ENCODE measurements at places on chromosomes 5 and 9. TPM values are rescaled to one million over a fixed set of nuclear protein-coding genes. Genes with fewer than 3 reads are reported as not detected.

CCDC183 gene
- total RNA-seq: 1.1 TPM

CRB2 gene
- 2.9 TPM for total RNA-seq

PDE8B gene
- total RNA-seq: not detected

FBXW5 gene
- total RNA-seq: 65.0 TPM

F12 gene
- total RNA-seq: 3.5 TPM

- no peaks in the 10 kb centered on the region for H3K4me1 ChIP-seq
- no peak for DNase-seq
- no peaks in the 10 kb centered on the region for H3K27me3 ChIP-seq
- H3K4me3 ChIP-seq: no peak overlapping the region
- no peak overlapping the region for H3K27ac ChIP-seq
These were observed 2.3 kb upstream of the CSF2 start for GRCh38 chr5:132071338-132071707.

- H3K4me3 ChIP-seq: no peak overlapping the region
- H3K36me3 ChIP-seq: no peaks in the 10 kb centered on the region
- no peak overlapping the region for H3K27ac ChIP-seq
These were observed 400.0 kb downstream of the KIAA0825 start for GRCh38 chr5:94218374-94218773.

SV2C gene
- total RNA-seq: 0.02 TPM

- H3K4me1 ChIP-seq: no peaks in the 10 kb centered on the region
- H3K36me3 ChIP-seq: no peaks in the 10 kb centered on the region
- H3K27ac ChIP-seq: no peak overlapping the region
- H3K27me3 ChIP-seq: no peaks in the 10 kb centered on the region
- DNase-seq: no peak
These were observed 14.7 kb upstream of the LARP1 start for GRCh38 chr5:154740483-154740882.

DNA sequence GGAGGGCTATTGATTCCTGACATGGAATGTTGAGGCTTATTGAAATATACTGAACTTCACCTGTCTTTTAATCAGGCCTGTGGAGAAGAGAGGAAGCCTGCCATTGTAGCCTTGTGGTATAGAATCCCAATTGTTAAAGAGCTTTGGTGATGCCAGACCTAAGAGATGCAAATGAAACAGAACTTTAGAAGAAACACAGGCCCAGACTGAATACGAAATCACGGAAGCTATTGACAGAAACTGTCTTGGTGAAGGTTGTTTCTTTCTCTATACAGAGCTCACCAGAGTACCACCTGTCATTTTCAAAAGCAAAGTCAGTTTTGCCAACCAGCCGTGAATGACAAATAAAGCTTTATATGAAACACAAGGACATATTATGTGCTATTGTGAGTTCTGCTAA is 660.3 kb downstream of the ISL1 start:
- no peaks in the 10 kb centered on the region for H3K27me3 ChIP-seq
- no peak for DNase-seq
- H3K4me1 ChIP-seq: no peaks in the 10 kb centered on the region
- H3K36me3 ChIP-seq: no peaks in the 10 kb centered on the region
- H3K27ac ChIP-seq: no peak overlapping the region

- H3K4me1 ChIP-seq: no peaks in the 10 kb centered on the region
- no peak overlapping the region for H3K27ac ChIP-seq
- no peaks in the 10 kb centered on the region for H3K27me3 ChIP-seq
- no peak overlapping the region for H3K4me3 ChIP-seq
These were observed 36.6 kb upstream of the RAPGEF1 start for GRCh38 chr9:131776473-131776872.

- H3K27ac ChIP-seq: no peak overlapping the region
- H3K36me3 ChIP-seq: no peaks in the 10 kb centered on the region
- H3K4me1 ChIP-seq: no peaks in the 10 kb centered on the region
- no peak overlapping the region for H3K4me3 ChIP-seq
- no peak for DNase-seq
- H3K27me3 ChIP-seq: no peaks in the 10 kb centered on the region
These were observed 44.2 kb upstream of the CKMT2 start for GRCh38 chr5:81188962-81189361.

DNA sequence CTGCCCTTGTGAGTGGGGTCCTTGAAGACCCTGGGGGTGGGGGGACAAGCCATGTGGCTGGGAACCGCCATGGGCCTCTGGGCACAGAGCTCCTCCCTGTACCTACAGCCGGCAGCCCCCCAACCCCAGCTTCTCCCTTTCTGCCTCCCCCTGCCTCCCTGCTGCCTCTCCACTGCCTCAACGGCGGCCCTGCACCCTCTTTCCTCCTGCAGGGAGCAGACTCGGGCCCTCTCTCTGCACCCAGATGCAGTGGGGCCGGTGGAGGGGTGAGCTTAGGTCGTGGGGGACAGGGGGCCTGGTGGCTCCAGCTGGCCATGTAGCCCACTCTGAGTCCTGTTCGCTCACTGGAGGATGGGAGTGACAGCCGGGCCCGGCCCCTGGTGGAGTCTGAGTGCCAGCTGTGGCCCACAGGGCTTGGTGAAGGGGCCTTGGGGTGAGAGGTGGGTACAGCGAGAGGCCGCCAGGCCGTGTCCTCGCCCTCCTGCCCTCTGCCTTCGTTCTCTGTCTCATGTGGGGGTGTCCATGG is 139.3 kb upstream of the COL5A1 start:
- no peaks in the 10 kb centered on the region for H3K4me1 ChIP-seq
- H3K36me3 ChIP-seq: no peaks in the 10 kb centered on the region
- no peak overlapping the region for H3K4me3 ChIP-seq
- H3K27ac ChIP-seq: no peak overlapping the region
- DNase-seq: no peak

DNA sequence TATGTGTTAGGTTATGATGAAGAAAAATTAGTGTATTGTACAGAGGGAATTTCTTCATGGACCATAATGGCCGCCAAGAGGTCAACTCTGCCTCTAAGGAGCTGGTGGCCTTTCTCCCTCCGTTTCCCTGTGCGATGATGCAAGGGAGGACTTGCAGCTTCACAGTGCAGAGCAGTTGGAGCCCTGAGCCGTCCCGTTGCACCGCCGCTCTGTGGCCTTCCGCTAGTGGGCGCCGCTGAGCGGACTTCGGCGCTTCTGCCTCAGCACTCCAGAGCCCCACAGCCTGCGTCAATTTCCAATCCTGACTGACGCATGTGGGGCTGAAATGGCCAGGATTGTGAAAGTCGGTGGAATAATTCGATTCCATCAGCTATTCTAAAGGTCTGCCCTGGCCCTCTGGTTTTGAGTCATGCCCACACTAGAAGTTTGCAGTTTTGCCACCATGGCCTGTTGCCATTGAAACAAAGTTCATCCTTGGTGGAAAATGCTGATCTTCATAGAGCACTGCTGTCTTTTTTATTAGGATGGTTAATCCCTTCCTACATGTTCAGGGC is 22.7 kb upstream of the LECT2 start:
- DNase-seq: peak; percentile 93
- H3K36me3 ChIP-seq: no peaks in the 10 kb centered on the region
- no peak overlapping the region for H3K27ac ChIP-seq
- H3K4me3 ChIP-seq: no peak overlapping the region
- H3K27me3 ChIP-seq: no peaks in the 10 kb centered on the region
- H3K4me1 ChIP-seq: peaks cover 5% of the 10 kb centered on the region

SUSD3 gene
- 9.0 TPM for total RNA-seq

- no peak for DNase-seq
- H3K27ac ChIP-seq: no peak overlapping the region
- H3K27me3 ChIP-seq: no peaks in the 10 kb centered on the region
- H3K4me1 ChIP-seq: no peaks in the 10 kb centered on the region
- no peak overlapping the region for H3K4me3 ChIP-seq
These were observed 44.2 kb downstream of the PWWP2A start for GRCh38 chr5:160075073-160075472.

- no peak overlapping the region for H3K27ac ChIP-seq
- H3K36me3 ChIP-seq: peaks cover 5% of the 10 kb centered on the region
- no peak for DNase-seq
- H3K4me1 ChIP-seq: no peaks in the 10 kb centered on the region
- no peak overlapping the region for H3K4me3 ChIP-seq
These were observed 93.8 kb downstream of the CSNK1G3 start for GRCh38 chr5:123605822-123606221.

THBS4 gene
- total RNA-seq: 18.6 TPM

PTPDC1 gene
- total RNA-seq: 4.8 TPM

DNA sequence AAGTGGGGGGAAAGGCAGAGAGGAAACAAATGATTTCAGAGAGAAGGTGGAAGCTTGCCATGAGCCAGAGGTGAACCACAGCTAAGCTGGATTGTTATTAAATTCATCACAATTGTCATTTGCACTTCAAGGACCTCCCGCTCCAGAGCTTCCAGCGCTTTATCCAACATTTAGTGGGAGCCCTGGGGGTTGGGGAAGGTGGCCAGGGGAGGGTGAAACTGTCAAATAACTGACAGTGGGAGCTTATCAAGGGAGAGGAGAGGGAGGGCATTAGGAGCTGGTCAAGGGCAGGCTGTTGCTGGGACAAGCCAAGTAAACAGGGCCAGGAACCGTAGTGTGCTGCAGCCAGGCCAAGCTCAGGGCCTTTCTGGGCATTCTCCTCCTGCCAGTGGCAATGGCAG is 71.5 kb downstream of the SIL1 start:
- H3K4me3 ChIP-seq: no peak overlapping the region
- no peaks in the 10 kb centered on the region for H3K27me3 ChIP-seq
- no peaks in the 10 kb centered on the region for H3K4me1 ChIP-seq
- H3K36me3 ChIP-seq: no peaks in the 10 kb centered on the region
- H3K27ac ChIP-seq: no peak overlapping the region
- DNase-seq: no peak

- H3K4me1 ChIP-seq: no peaks in the 10 kb centered on the region
- no peaks in the 10 kb centered on the region for H3K27me3 ChIP-seq
- no peaks in the 10 kb centered on the region for H3K36me3 ChIP-seq
- H3K4me3 ChIP-seq: no peak overlapping the region
These were observed 67.3 kb upstream of the GRAMD2B start for GRCh38 chr5:126355940-126356339.

MCC gene
- total RNA-seq: 7.6 TPM

DNA sequence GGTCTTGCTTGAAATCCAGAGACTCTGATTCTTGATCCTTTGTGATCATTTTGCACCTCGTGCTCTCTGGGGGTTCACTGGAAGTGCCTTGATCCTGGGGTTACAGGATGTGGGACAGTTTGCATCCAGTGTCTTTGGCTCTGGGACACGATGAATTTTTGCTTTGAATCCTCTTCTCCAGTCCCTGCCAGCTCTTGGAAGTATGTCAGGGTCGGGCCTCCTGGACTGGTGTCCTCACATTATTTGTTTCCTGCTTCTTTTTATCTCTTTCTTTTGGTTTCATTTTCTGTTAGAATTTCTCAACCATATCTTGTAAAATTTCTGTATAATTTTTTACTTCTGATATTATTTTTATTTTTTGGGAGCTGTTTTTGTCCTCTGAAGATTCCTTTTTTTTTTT is 34.2 kb downstream of the SECISBP2 start:
- H3K4me3 ChIP-seq: no peak overlapping the region
- H3K36me3 ChIP-seq: peaks cover 51% of the 10 kb centered on the region
- H3K27me3 ChIP-seq: no peaks in the 10 kb centered on the region
- no peak for DNase-seq
- H3K27ac ChIP-seq: no peak overlapping the region

DNA sequence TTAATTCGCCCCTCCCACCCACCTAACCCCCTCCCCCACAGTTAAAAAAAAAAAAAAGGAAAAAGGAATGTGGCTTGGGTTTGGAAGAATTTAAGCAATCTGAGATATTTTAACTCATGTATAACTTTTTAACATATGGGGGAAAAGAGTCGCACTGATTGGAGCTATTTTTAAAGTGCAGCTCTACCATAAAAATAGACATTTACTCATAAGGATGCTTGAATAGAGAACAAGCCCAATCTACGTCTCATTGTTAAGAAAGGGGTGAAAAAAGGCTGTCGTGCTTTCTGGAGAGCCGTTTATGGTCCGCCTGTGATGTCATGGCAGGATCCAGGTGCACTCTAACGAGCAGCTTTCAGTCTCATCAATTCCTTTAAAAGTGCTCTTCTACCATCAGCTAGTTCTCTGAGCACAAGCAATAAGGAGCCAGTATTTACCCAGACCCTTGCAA is 142.4 kb downstream of the ELAVL2 start:
- no peaks in the 10 kb centered on the region for H3K27me3 ChIP-seq
- no peak overlapping the region for H3K4me3 ChIP-seq
- peaks cover 4% of the 10 kb centered on the region for H3K36me3 ChIP-seq
- DNase-seq: no peak
- H3K27ac ChIP-seq: peak overlapping the region; percentile 81
- H3K4me1 ChIP-seq: peaks cover 15% of the 10 kb centered on the region

- H3K4me3 ChIP-seq: no peak overlapping the region
- no peaks in the 10 kb centered on the region for H3K4me1 ChIP-seq
- H3K36me3 ChIP-seq: no peaks in the 10 kb centered on the region
- no peaks in the 10 kb centered on the region for H3K27me3 ChIP-seq
- DNase-seq: no peak
- H3K27ac ChIP-seq: no peak overlapping the region
These were observed 280.4 kb upstream of the IRX2 start for GRCh38 chr5:3031733-3032378.

DNA sequence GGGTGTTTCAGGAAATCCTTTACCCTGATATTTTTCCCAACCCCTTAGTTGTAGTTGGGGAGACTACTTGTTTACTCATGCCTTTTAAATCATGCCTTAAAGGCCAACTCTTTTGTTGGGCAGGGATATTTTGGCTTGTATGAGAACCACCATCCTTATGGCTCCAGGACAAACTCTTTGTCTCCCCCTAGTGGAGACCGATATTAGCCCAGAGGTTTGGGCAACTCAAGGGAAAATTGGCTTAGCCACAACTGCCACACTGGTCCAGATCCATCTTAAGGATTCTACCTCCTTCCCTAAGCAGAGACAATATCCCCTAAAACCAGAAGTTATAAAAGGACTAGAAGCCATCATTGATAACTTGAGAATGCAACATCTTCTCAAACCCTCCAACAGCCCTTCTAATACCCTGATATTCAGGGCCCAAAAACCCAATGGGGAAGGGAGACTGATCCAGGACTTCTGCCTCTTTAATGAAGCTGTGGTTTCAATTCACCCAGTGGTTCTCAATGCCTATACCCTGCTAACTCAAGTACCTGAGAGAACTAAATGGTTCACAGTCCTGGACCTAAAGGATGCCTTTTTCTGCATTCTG is 100.9 kb upstream of the HCN1 start:
- H3K27me3 ChIP-seq: no peaks in the 10 kb centered on the region
- H3K4me3 ChIP-seq: no peak overlapping the region

DNA sequence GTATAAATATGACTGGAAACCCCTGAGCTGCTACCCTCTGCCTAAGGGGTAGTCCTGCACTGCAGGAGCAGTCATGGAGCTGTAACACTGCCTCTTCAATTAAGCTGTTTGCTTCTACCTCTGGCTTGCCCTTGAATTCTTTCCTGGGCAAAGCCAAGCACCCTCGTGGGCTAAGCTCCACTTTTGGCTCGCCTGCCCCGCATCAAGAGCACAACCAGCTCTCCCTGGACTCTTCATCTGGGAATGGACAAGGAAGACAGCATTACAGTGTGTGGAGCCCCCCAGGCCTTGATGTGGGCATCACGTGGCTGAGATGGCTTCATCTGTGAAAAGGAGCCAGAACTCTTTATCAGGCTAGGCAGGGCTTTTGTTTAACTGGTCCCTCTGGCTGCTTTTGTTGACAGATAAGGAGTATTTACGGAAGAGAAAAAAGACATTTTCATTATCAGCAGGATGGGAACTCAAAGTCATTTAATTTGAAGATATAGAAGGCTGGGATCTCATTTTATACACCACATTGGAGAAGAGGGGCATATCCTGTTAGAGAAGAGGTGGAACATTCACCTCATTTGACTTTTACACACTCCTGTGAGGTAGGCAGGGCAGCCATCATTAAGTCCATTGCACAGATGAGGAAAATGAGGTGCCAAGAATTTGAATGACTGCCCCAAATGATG is 137.8 kb downstream of the SEMA6A start:
- no peaks in the 10 kb centered on the region for H3K36me3 ChIP-seq
- 0 out of 2 replicates have a peak, but pooled peaks cover 2% of the 10 kb centered on the region for H3K27me3 ChIP-seq
- H3K4me1 ChIP-seq: peaks cover 5% of the 10 kb centered on the region

All from H9 (cell line).